Naive B cell (primary cell): ENCODE measurements at places on chromosomes 16 and 17. TPM values are rescaled to one million over a fixed set of nuclear protein-coding genes. Genes with fewer than 3 reads are reported as not detected.

- no peak for DNase-seq
- peaks cover 46% of the 10 kb centered on the region for H3K27me3 ChIP-seq
- H3K36me3 ChIP-seq, result no peaks in the 10 kb centered on the region
- H3K4me1 ChIP-seq, result peaks cover 7% of the 10 kb centered on the region
- H3K27ac ChIP-seq, result no peak overlapping the region
Measured at GRCh38 chr16:58211846-58212245, 13.9 kb upstream of the CSNK2A2 start.

The GRAPL gene
- polyA plus RNA-seq, result not detected

The DNAH3 gene
- polyA plus RNA-seq, result not detected

The WSCD1 gene
- polyA plus RNA-seq, result not detected

- peaks cover 34% of the 10 kb centered on the region for H3K27me3 ChIP-seq
- H3K27ac ChIP-seq, result no peak overlapping the region
- DNase-seq, result no peak
- no peak overlapping the region for H3K4me3 ChIP-seq
- peaks cover 6% of the 10 kb centered on the region for H3K4me1 ChIP-seq
Measured at GRCh38 chr17:77555121-77555591, 403.3 kb upstream of the TNRC6C start.

GRCh38 chr16:3938843-3939624 is 58.5 kb upstream of the CREBBP start:
- H3K4me1 ChIP-seq, result peaks cover 4% of the 10 kb centered on the region
- no peaks in the 10 kb centered on the region for H3K27me3 ChIP-seq
- H3K27ac ChIP-seq, result no peak overlapping the region
- no peaks in the 10 kb centered on the region for H3K36me3 ChIP-seq

GRCh38 chr17:59105852-59106462 is 723 bp downstream of the TRIM37 start:
- no peaks in the 10 kb centered on the region for H3K27me3 ChIP-seq
- H3K27ac ChIP-seq, result peak overlapping the region; percentile 88
- H3K36me3 ChIP-seq, result no peaks in the 10 kb centered on the region
- no peak for DNase-seq
- peaks cover 26% of the 10 kb centered on the region for H3K4me1 ChIP-seq

DNA sequence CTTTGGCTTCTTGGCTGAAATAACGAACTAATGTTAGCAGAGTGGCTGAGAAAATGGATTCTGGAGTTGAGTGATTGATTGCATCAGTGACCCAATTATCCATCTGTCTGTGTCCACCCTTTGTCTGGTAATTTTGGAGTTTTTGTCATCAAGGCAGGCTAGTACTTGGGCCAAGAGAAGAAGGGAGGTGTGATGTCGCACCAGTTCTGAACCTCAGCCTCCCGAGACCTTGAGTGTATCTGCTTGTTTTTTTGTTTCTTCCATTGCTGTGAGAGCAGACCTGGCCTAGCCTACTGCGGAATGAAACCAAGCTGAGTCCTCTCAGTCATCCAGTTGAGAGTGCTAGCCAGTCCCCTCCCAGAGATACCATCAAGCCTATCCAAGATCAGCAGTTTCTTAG is 4.5 kb downstream of the ABCA8 start:
- H3K4me1 ChIP-seq, result no peaks in the 10 kb centered on the region
- H3K27ac ChIP-seq, result no peak overlapping the region
- no peak overlapping the region for H3K4me3 ChIP-seq
- no peak for DNase-seq

DNA sequence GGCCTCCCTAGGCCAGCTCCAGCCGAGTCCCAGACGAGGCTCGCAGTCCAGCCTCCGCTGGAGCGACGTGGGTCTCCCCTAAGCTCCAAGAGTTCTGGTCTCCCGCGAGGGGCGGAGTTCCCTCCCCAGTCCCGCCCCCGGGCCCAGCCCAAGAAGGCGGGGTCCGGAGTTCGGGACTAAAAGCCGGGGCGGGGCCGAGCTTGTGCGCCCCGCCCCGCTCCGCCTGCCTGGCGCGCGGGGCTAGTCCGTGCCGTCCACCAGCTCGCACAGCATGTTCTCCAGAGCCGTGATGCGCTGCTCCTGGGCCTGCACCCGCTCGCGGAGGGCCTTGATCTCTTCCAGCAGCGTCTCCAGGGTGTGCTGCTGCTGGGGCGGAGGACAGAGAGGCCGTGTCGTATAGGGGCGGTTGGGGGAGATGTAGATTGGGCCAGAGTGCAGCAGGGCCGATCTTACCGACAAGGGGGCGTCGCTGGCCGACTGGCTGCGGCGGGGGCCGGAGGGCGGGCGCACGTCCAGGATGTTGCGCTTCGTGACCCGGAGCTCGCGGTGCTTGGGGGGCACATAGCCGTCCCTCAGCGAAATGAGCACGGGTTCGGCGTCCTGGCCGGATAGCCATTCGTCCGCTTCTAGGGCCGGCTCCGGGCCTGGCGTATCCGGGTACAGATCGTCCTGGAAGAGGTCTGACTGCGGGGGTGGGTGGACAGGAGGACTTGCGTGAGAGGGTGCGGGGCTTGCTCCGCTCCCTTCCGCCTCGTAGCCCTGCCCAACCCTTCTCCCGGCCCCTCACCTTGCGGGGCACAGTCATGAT is 7.0 kb downstream of the CORO6 start:
- peaks cover 47% of the 10 kb centered on the region for H3K4me1 ChIP-seq
- no peak overlapping the region for H3K27ac ChIP-seq
- peak; percentile 81 for DNase-seq
- peaks cover 29% of the 10 kb centered on the region for H3K27me3 ChIP-seq
- H3K4me3 ChIP-seq, result peak overlapping the region; percentile 89
- no peaks in the 10 kb centered on the region for H3K36me3 ChIP-seq

GRCh38 chr16:84739349-84740124 is 39.7 kb downstream of the USP10 start:
- no peak overlapping the region for H3K4me3 ChIP-seq
- peaks cover 7% of the 10 kb centered on the region for H3K36me3 ChIP-seq
- no peaks in the 10 kb centered on the region for H3K27me3 ChIP-seq

DNA sequence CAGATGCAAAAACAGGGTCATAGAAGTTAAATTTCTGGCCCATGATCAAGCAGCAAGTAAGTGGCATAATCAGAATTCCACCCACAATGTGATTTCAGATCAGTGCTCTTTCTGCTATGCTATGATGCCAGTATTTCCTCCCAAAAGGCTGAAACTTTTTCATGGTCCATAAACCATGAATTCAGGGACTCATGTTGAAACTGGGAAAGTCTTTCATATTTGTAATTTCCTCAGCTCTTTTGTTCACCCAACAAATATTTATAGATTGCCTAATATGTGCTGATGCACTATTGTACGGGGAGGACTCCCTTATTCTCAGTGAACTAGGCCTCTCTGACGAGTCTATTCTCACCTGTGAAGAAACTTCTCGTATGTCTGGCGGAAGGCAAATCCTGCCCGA is 156.3 kb downstream of the MYO1D start:
- no peak for DNase-seq
- no peak overlapping the region for H3K4me3 ChIP-seq
- peaks cover 26% of the 10 kb centered on the region for H3K36me3 ChIP-seq
- H3K27me3 ChIP-seq, result no peaks in the 10 kb centered on the region

DNA sequence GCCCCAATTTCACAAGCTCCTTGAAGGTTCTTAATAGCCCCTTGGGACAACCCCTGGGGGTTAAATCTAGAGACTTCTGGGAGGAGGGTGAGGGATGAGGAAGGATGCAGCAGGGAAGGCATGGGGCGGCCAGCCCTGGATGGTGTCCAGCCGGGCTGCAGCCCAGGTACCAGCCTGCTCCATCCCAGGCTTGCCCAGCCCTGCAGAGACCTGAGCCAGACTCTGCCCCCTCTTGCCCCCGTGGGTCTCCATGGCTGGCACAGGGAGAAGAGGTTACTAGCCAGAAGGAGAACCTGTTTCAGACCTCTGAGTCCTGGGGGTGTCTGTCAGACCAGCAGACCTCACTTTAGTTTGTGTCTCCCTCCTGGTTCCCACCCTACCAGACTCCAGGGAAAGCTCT is 8.5 kb downstream of the NHERF1 start:
- DNase-seq, result no peak
- peaks cover 79% of the 10 kb centered on the region for H3K4me1 ChIP-seq
- no peaks in the 10 kb centered on the region for H3K27me3 ChIP-seq

- H3K4me1 ChIP-seq, result peaks cover 40% of the 10 kb centered on the region
- no peaks in the 10 kb centered on the region for H3K27me3 ChIP-seq
- no peaks in the 10 kb centered on the region for H3K36me3 ChIP-seq
- no peak overlapping the region for H3K4me3 ChIP-seq
- peak overlapping the region; percentile 89 for H3K27ac ChIP-seq
- no peak for DNase-seq
Measured at GRCh38 chr17:57666946-57667345, 78.2 kb downstream of the CCDC182 start.

GRCh38 chr16:28990375-28991040 is 5.7 kb downstream of the LAT start:
- no peak for DNase-seq
- H3K27me3 ChIP-seq, result peaks cover 3% of the 10 kb centered on the region
- peaks cover 12% of the 10 kb centered on the region for H3K36me3 ChIP-seq
- peaks cover 4% of the 10 kb centered on the region for H3K4me1 ChIP-seq

GRCh38 chr17:32185875-32186274 is 43.6 kb downstream of the RHOT1 start:
- H3K27me3 ChIP-seq, result no peaks in the 10 kb centered on the region
- no peaks in the 10 kb centered on the region for H3K36me3 ChIP-seq
- DNase-seq, result no peak
- no peaks in the 10 kb centered on the region for H3K4me1 ChIP-seq

GRCh38 chr16:46787909-46788308 is 39.8 kb upstream of the MYLK3 start:
- H3K4me1 ChIP-seq, result peaks cover 65% of the 10 kb centered on the region
- H3K27ac ChIP-seq, result peak overlapping the region; percentile 79
- H3K36me3 ChIP-seq, result peaks cover 8% of the 10 kb centered on the region
- peak; percentile 72 for DNase-seq
- H3K4me3 ChIP-seq, result peak overlapping the region; percentile 16
- no peaks in the 10 kb centered on the region for H3K27me3 ChIP-seq

GRCh38 chr17:82096709-82097183 is 1.3 kb downstream of the FASN start:
- no peak for DNase-seq
- H3K27me3 ChIP-seq, result no peaks in the 10 kb centered on the region
- no peaks in the 10 kb centered on the region for H3K36me3 ChIP-seq
- H3K4me3 ChIP-seq, result peak overlapping the region; percentile 75

GRCh38 chr16:16059895-16060590 is 110.6 kb downstream of the ABCC1 start:
- no peak overlapping the region for H3K4me3 ChIP-seq
- peaks cover 28% of the 10 kb centered on the region for H3K36me3 ChIP-seq
- no peaks in the 10 kb centered on the region for H3K27me3 ChIP-seq
- DNase-seq, result no peak
- H3K4me1 ChIP-seq, result peaks cover 12% of the 10 kb centered on the region
- H3K27ac ChIP-seq, result no peak overlapping the region

- H3K4me3 ChIP-seq, result no peak overlapping the region
- H3K27me3 ChIP-seq, result no peaks in the 10 kb centered on the region
- no peak for DNase-seq
- no peaks in the 10 kb centered on the region for H3K4me1 ChIP-seq
Measured at GRCh38 chr17:76685846-76686245, 24.9 kb downstream of the MXRA7 start.

The KRT12 gene
- polyA plus RNA-seq, result not detected

GRCh38 chr16:65041667-65042066 is 80.2 kb downstream of the CDH11 start:
- H3K4me1 ChIP-seq, result no peaks in the 10 kb centered on the region
- no peak overlapping the region for H3K27ac ChIP-seq
- H3K4me3 ChIP-seq, result no peak overlapping the region
- no peaks in the 10 kb centered on the region for H3K36me3 ChIP-seq
- DNase-seq, result no peak
- no peaks in the 10 kb centered on the region for H3K27me3 ChIP-seq

GRCh38 chr17:81254955-81255717 is 16.0 kb downstream of the NDUFAF8 start:
- no peak for DNase-seq
- peaks cover 5% of the 10 kb centered on the region for H3K36me3 ChIP-seq
- H3K4me1 ChIP-seq, result peaks cover 10% of the 10 kb centered on the region

The CCL14 gene
- polyA plus RNA-seq, result not detected

- peak overlapping the region; percentile 95 for H3K27ac ChIP-seq
- H3K27me3 ChIP-seq, result no peaks in the 10 kb centered on the region
- H3K4me3 ChIP-seq, result peak overlapping the region; percentile 91
- H3K36me3 ChIP-seq, result no peaks in the 10 kb centered on the region
- DNase-seq, result peak; percentile 30
- peaks cover 49% of the 10 kb centered on the region for H3K4me1 ChIP-seq
Measured at GRCh38 chr17:4710693-4711634, 532 bp downstream of the ARRB2 start.

The MPV17L gene
- polyA plus RNA-seq, result not detected

GRCh38 chr17:29591146-29591736 is 1.7 kb upstream of the ANKRD13B start:
- H3K27ac ChIP-seq, result no peak overlapping the region
- DNase-seq, result peak; percentile 28
- no peaks in the 10 kb centered on the region for H3K27me3 ChIP-seq
- peak overlapping the region; percentile 85 for H3K4me3 ChIP-seq
- no peaks in the 10 kb centered on the region for H3K36me3 ChIP-seq
- H3K4me1 ChIP-seq, result peaks cover 66% of the 10 kb centered on the region

The TLCD3B gene
- not detected for polyA plus RNA-seq

The PYY gene
- polyA plus RNA-seq, result not detected

The ABI3 gene
- 20.8 TPM for polyA plus RNA-seq

The CCDC200 gene
- polyA plus RNA-seq, result not detected

DNA sequence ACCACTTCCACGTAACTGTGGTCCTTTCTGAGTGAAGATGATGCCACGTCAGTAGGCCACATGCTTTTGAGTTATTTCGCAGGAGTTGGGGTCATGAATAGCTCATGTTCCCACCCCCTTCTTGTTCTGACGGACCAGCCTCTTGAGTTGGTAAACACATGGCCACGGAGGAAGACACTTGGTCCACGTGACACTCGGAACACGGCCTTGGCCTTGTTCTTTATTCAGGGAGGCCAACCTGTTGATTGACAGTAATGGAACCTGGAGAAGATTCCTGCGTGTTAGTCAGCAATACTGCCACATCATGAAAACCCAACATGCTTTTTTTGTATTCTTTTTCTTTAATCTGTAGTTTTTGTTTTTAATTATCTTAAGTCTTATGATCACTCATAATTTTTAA is 56.3 kb downstream of the SEC14L1 start:
- DNase-seq, result no peak
- H3K27me3 ChIP-seq, result no peaks in the 10 kb centered on the region
- peaks cover 5% of the 10 kb centered on the region for H3K4me1 ChIP-seq
- no peak overlapping the region for H3K27ac ChIP-seq
- peaks cover 23% of the 10 kb centered on the region for H3K36me3 ChIP-seq

- H3K4me3 ChIP-seq, result no peak overlapping the region
- H3K4me1 ChIP-seq, result no peaks in the 10 kb centered on the region
- DNase-seq, result no peak
Measured at GRCh38 chr17:58818654-58819053, 63.0 kb downstream of the PPM1E start.

The HBQ1 gene
- polyA plus RNA-seq, result not detected

DNA sequence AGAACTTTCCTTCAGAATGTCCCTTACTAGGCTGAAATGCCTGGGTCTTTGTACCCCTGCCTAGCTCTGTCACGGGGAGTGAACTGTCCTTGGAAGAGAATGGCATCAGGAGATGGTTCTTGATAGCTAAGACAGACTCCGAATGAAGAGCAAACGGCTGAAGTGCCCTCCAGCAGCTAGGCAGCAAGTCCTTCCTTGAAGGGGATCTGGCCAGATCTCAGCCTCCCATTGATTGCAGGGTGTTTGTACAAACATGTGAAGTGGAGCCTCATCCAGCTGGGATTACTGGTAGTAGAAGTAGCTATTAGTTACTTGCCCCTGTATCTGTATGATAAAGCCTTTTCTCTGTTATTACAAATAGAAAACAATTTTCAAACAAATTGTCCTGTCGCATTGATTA is 30.9 kb downstream of the LRRC36 start:
- no peaks in the 10 kb centered on the region for H3K36me3 ChIP-seq
- H3K4me1 ChIP-seq, result no peaks in the 10 kb centered on the region
- peaks cover 4% of the 10 kb centered on the region for H3K27me3 ChIP-seq
- DNase-seq, result no peak
- no peak overlapping the region for H3K27ac ChIP-seq
